IPS DF 19.7 (cell line): ENCODE measurements at places on chromosomes 4 and X.

- no peak for DNase-seq
Observed at GRCh38 chrX:143536176-143536575, 18.9 kb upstream of the SPANXN3 start.

DNA sequence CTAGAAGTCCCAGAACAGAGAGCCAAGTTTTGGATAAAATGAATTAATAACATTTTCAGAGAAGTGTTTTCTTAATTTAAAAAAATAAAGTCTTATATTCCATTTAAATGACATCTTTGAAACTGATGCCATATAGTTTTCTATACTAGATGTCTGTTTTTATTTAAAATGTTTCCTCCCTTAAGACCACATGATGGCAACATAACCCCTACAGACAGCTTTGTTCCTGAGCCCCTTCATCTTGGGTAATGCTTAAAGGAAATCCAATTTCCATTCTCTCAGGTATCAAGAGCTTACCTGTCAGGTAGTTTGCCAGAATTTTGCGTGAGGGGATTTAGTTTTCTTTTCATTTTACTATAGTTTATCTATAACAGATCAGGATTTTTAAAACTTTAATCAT lies 181.4 kb upstream of the UGT8 start:
- peak; percentile 17 for DNase-seq

DNA sequence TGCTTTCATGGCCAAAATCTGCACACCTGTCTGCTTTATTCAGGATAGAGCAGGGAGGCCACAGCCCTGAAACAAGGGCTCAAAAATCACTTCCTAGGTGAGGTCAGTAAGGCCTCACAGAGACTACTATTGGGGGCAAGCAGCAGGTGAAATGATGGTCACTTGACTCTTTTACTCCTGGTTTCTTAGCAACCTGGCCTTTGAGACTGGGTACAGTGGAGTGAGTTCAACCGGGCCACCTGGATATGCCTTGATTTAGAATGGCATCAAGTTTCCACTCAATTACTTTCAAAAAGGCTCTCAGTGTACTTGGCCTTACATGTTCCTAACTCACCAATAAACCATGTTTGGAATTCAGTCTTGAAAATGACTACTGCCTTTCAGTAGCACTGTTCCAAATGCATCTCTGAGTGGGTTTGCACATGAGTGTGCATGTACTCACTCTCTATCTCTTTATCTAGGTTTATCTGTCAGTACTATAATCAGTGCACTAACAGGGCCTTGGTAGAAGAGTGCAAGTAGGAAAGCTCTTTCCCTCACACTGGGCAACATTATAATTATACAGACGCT lies 388.2 kb downstream of the OPHN1 start:
- DNase-seq: no peak

DNA sequence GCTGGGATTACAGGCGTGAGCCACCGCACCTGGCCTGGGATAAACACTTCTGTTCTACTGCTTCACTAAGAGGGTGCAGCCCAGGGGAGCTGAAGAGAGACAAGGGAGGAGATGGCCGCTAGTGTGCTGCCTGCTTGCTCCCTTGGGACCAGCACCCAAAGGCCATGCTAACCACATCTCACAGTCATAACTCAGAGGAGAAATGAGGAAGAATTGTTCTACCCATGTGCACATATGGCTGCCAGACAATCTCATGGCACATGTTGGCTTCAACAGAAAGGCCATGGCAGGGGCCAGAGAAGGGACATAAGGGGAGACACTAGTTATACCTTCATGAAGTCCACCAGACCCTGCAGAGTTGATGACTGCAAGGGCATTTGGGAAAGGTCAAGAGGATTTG lies 22.4 kb downstream of the CLDN22 start:
- no peak for DNase-seq

DNA sequence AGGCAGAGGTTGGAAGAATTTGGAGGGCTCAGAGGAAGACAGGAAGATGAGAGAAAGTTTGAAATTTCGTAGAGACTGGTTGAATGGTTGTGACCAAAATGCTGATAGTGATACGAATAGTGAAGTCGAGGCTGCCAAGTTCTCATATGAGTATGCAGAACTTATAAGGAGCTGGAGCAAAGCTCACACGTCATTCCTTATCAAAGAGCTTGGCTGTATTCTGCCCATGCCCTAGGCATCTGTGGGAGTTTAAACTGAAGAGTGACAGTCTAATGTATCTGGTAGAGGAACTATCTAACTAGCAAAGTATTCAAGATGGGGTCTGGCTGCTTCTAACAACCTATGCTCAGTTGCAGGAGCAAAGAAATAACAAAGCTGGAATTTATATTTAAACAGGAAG lies 102.1 kb downstream of the PCDH18 start:
- DNase-seq: no peak

DNA sequence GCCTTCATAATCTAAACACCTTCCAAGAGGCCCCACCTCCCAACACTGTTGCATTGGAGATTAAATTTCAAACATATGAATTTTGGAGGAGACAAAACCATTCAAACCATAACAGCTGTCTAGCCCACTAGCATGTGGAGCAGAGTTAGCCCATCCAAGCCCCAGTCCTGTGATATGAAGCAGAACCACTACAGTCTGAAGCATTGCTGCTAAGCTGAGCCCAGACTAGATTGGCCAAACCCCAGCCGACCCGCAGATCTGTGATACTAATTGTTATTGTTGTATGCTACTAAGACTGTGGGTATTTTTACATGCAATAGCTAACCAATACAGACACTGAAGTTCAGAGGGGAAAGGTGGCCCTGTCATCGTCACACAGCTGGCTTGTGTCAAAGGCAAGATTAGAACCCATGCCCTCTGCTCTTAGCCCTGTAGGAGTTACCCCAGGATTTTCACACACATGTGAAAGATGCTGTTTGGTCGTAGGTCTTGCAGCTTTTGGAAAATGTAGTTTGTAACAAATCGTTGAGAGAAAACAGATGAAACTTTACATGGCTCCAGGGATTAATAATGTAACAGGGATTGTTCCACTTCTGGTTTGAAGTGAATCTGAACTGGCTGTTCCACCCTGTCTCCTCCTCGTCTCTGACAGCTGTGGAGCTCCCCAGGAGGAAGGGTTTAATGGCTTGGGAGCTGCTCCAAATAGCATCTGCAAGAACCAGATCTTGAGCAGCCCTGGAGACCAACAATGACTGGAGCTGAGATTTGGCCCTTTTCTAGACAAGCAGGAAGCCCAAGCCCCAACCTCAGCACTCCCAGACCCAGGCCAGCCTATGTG lies 517.5 kb downstream of the MID1IP1 start:
- no peak for DNase-seq

DNA sequence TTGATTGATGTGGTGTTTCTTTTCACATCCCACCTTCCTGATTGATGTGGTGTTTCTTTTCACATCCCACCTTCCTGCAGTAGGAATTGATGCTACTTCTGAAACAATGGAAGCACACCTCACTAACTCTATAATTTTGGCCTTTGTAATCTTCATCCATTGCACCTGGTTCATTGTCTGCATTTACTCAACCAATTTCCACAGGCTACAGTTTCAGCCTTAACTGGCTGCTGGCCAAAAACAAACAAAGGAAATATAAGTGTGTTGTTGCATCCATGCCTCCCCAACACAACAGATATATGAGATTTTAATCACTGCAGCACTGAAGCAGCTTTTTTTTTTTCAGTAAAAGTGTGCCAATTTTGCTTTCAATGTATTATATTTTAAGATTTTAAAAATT lies 867.6 kb upstream of the PCDH7 start:
- DNase-seq: no peak

- no peak for DNase-seq
Observed at GRCh38 chr4:16067515-16067914, 16.3 kb downstream of the PROM1 start.

DNA sequence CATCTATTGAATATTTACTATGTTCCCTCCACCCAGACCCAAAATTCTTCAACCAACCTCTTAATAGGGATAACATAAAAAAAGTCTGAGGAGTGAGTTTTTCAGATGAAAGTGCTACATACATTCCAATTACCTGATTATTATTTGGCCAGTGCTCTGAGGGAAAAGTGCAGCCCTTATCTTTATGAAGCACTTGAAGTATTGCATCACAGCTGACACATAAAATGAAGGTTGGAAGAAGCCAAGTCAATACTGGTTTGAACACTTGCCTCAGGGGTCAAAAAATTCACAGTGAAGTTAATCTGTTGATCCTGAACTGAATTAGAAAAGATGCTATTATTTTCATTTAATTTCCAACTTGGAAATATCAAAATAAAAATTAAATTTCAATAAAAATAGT lies 498.9 kb downstream of the INPP4B start:
- no peak for DNase-seq

- DNase-seq: no peak
Observed at GRCh38 chr4:107801766-107802211, 22.9 kb upstream of the SGMS2 start.

GRCh38 chr4:122674371-122674770 lies 53.5 kb upstream of the IL21 start:
- DNase-seq: no peak
